ENCODE measurements at places on chromosomes 4 and X.
A peak's percentile ranks its signal among the peaks of the same experiment; 100 is the strongest.

GRCh38 chr4:16125571-16126445 lies 42.0 kb upstream of the PROM1 start:
- DNase-seq: no peak

GRCh38 chr4:71008196-71008595 lies 14.7 kb downstream of the DCK start:
- DNase-seq: no peak

DNA sequence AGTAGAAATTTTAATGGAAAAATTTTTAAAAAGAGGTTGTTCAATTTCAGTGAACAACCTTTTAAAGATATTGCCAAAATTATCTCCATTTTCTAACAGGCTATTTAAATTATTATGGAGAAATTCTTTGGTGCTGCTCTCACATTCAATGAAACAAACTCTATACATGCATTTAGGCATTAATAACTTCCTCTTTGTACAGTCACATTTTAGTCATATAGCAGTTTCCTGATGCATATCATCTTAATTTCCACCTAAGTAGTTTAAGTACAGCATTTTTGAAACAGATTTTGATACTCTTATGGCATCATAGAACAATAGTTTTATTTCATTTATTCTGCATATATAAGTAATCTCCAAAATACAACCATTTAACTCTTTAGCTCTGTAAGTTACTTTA lies 500.1 kb downstream of the STPG2 start:
- peak; percentile 49 for DNase-seq

GRCh38 chr4:40540800-40541199 lies 88.9 kb downstream of the RBM47 start:
- DNase-seq: no peak

- no peak for DNase-seq
Observed at GRCh38 chr4:86957215-86957614, 22.4 kb downstream of the AFF1 start.

DNA sequence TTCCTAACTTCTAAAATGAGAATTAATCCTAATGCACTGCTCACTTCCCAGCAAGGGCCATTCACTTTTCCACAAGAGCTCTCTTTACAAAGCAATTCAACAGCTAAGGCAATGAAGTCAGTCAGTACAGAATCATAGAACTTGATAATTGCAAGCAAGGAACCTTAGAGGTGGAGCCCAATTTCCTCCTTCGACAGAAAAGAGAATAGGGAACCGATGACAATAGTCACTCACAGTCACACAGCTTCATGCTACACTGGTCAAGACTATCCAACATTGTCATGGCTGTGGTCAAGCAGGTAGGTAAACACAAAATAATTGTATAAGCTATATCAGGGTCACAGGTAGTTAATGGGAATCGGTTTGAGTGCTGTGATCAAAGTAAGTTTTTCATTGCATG lies 90.0 kb downstream of the ELOVL6 start:
- no peak for DNase-seq

DNA sequence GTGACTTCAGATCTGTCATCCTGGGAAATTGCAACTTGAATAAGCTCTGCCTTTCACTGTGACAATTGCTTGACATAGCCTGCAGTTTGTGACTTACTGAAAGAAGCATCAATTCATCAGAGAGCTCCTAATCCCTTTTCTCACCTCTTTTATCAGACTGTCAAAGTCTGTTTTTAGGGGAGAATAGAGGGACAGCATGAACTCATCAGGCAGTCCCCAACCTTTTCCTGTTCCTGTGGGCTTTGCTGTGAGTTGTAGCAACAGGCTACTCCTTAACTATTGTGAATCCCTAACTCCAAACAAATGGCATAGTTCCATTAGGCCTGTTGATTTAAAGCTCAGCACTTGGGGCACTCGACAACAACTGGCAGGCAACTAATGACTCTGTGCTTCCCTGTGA lies 64.9 kb downstream of the DOCK11 start:
- no peak for DNase-seq
